T-helper 1 cell (primary cell): ENCODE measurements at places on chromosomes 3 and 15.

- no peak for DNase-seq
Observed at GRCh38 chr3:129289201-129289921, 10.7 kb downstream of the HMCES start.

DNA sequence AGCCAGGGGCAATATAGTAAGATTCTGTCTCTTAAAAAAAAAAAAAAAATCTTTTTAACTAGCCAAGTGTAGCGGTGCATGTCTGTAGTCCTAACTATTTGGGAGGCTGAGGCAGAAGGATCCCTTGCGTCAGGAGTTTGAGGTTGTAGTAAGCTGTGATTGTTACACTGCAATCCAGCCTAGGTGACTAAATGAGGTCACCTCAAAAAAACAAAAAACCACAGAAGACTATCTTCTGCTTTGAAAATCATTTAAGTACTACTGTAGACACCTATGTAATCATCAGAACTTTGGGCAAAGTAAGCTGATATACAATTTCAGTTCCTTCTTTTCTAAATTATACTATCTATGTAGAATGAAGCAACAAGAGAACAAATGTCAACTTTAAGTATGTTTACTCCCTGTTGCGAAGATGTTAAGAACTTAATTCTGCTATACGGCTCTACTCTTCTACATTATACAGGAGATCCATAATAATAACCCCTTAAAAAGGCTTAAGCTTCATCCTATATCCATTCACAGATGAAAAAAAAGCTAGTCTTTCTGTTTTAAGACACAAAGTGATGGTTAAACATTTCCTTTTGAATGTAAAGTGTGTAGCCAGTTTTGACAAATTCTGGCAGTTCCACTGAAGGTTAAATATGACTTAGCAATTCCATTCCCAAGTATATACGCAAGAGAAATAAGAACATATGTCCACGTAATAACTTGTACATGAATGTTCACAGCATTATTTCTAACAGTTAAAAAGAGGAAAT lies 15.2 kb downstream of the DAZL start:
- DNase-seq: no peak

- DNase-seq: no peak
Observed at GRCh38 chr15:83164111-83164770, 43.4 kb downstream of the HDGFL3 start.

- DNase-seq: no peak
Observed at GRCh38 chr3:122941228-122942206, 86.0 kb downstream of the SEMA5B start.

GRCh38 chr15:45203182-45203581 lies 15.4 kb upstream of the SHF start:
- no peak for DNase-seq

DNA sequence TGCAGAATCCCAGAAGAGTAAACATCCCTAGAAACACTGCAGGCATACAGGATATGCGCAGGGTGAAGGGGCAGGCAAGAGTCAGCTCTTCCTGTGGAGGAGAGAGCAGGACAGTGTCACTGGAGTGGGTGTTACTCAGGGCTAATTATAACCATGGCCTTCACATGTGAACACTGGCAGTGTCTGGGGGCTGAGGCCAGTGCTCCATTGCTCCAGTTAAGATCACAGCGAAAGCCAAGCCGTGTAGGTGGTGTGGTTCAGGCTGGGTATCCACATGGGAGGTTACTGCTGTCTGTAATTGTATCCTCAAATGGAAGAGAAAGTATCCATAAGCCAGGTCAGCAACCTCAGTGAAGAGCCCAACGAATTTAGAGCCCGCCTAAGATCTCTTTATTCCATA lies 84.6 kb downstream of the MESD start:
- DNase-seq: no peak

DNA sequence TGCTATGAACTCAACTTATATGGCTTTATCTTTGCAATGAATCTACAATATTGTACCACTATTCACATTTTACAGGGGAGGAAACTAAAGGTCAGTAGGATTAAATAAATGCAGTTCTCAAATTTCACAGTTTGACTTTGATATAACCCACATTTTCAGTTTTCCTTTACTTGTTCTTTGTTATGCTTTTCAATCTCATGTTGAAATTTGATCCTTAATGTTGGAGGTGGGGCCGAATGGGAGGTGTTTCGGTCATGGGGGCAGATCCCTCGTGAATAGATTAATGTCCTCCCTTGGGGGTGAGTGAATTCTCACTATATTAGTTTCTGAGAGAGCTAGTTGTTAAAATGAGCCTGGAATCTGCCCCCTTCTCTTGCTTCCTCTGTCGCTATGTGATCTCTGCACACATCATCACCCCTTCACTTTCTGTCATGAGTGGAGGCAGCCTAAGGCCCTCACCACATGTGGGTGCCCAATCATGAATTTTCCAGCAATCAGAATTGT lies 44.7 kb downstream of the CD200 start:
- no peak for DNase-seq

DNA sequence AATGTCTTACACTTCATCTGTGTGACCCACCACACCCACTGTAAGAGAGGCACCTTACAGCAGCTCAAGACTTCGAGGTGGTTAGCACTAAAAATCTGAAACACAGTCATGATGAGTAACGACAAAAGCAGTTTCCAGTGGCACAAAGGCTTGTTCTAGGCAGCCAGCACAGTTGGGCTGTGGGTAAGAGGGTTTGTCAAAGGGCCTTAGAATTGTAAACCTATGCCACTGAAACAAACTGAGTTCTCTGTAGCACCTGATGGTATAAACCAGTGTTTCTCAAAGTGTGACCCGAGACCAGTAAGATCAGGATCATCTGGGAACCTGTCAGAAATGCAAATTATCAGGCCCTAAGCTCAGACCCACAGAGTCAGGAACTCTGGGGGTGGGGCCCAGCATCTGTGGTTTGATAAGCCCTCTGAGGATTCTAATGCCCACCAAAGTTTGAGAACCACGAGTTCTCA lies 36.5 kb downstream of the DAPK2 start:
- peak; percentile 70 for DNase-seq

DNA sequence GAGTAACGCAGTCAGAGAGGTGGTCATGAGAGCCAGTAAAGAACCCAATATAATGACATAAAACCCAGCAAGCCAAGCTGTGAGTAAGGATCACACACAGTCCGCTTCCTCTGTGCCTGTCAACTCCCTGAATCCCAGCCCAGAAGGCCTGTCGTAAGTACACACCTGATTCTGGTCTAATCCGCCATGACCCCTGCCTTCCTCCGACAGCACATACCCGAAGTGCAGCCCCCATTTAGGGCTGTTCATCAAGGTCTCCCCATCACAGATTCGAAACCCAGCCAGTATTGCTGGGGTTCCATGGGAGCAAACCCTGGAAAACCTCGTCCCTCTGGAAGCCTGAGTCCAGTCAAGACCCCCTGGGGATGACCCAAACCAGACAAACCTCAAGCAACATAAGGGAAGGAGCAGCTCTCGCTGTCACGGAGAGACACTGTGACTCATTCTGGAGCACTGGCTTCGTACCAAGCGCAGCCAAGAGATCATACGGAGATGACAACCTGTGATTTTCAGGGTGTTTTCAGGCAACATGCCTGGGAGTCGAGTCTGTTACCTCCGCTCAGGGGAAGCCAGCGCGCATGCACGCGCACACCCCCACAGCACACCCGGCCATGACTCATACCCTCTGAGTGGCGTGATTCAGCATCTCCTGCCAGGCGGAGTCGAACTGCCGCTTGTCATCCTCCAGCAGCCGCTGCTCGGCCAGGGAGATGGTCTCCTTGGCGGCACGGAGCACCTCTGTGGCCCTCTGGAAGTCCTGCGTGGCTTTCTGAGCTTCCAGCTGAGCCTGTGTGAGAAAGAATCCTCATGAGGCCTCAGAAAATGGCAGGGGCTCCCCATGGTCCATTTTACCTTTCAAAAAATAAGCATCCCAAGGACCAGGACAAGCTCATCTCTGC lies 63.0 kb downstream of the SH3BP5 start:
- peak; percentile 74 for DNase-seq

DNA sequence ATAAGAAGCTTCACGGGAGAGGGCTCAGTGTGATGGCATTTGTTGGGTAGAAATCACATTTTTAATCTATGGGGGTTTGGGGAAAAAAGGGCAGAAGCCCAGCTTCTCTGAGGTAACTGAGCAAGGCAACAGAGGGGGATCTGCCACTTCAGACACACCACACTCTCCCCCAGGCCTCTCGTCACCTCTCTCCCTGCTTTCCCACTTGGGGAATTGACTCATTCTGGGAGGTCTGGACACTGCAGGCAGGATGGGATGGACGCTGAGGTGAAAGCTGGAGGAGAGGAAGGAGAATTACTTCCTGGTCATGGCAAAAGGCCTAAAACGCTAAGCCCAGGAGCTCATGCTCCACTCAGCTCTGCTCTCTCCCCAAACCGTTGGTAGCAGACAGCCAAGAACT lies 33.2 kb downstream of the MYO5C start:
- DNase-seq: no peak

- DNase-seq: no peak
Observed at GRCh38 chr3:128068156-128068620, 16.0 kb downstream of the SEC61A1 start.

DNA sequence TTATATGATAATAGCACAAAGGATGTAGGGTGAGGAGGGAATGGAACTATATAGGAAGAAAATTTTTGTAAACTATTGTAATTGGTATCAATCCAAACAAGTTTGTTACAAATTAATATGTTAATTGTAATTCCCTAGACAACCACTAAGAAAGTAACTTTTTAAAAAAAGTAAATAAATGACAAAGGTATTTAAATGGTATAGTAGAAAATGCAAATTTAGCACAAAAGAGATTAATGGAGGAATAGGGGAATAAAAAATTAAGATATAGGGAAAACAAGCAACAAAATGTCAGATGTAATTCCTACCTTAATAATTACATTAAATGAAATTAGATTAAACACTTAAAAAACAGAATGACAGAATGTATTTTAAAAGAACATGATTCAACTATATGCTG lies 60.3 kb downstream of the TIMP4 start:
- DNase-seq: no peak

- no peak for DNase-seq
Observed at GRCh38 chr3:58586776-58587192, 9.6 kb upstream of the FAM107A start.

DNA sequence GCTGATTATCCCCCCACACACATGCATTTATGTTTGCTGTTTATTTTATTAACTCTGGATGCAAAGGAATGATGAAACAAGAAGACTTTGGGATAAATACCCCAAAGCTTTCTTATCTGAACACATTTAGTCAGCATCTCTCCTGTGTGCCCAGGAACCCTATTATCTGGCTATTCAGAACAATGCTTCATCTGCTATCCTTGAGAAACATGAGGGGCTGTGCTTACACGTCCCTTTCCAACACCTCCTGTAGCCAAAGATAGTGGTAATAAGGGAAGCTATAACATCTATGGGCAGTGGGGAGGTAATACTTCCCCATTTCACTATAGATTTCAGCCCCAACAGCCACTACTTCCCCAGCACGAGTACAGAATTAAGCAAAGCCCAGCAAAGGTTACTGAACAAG lies 94.7 kb downstream of the SSR3 start:
- no peak for DNase-seq
